GM23338 (cell line): ENCODE measurements at places on chromosomes 4 and X. TPM values are rescaled to one million over a fixed set of nuclear protein-coding genes. Genes with fewer than 3 reads are reported as not detected.

KDR gene
- 102 and 109 TPM in 2 replicates for total RNA-seq

CITED1 gene
- 0.45 and 2.1 TPM in 2 replicates for total RNA-seq

PCDH11X gene
- 14.8 and 22.6 TPM in 2 replicates for total RNA-seq

DMD gene
- total RNA-seq, result 7.6 and 12.5 TPM in 2 replicates

NUP62CL gene
- 6.4 and 11.2 TPM in 2 replicates for total RNA-seq

MAB21L2 gene
- not detected in 2 replicates for total RNA-seq

SPATA18 gene
- total RNA-seq, result 2.5 and 4.2 TPM in 2 replicates

TLL1 gene
- total RNA-seq, result 0.39 and 2.4 TPM in 2 replicates

ANTXR2 gene
- 4.8 and 5.3 TPM in 2 replicates for total RNA-seq

USP26 gene
- total RNA-seq, result not detected in 2 replicates

ZFP92 gene
- 0.27 and 0.52 TPM in 2 replicates for total RNA-seq

OPRPN gene
- not detected in 2 replicates for total RNA-seq
